ENCODE measurements at places on chromosomes 11 and 22. TPM values are rescaled to one million over a fixed set of nuclear protein-coding genes. Genes with fewer than 3 reads are reported as not detected.

SLC6A5 gene
- total RNA-seq: 2.4 TPM

TMPRSS4 gene
- not detected for total RNA-seq

OR2AG2 gene
- total RNA-seq: 0.14 TPM

KMT5B gene
- total RNA-seq: 34.2 TPM

CSNK2A3 gene
- 0.54 TPM for total RNA-seq

FAT3 gene
- total RNA-seq: 0.10 TPM

MMP11 gene
- total RNA-seq: 7.4 TPM

UPK3A gene
- total RNA-seq: not detected

MYEOV gene
- not detected for total RNA-seq

OR10D3 gene
- not detected for total RNA-seq

SMC1B gene
- total RNA-seq: not detected

FCHSD2 gene
- total RNA-seq: 67.2 TPM

ELF5 gene
- total RNA-seq: not detected
